ENCODE measurements at places on chromosomes 5 and 9.

GRCh38 chr5:110784901-110785300, 46.1 kb downstream of the SLC25A46 start:
- DNase-seq = no peak

DNA sequence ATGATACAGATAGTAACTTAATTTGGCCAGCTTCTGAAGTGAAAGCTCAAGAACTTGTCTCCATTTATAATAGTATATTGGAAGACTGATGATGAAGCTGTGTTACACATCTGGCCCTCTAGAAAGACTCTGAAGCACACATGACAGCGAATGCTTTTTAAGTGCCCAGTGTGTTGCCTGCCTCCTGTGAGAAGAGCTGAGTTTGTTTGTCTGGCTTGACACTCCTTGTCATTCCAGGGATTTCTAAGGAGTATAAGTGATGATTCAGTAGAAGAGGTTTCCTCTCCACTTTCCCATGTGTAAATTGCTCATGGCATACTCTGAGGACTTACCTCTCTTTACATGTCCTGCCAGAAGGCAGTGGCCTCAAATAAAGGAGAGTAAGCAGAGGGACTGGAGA, 30.4 kb upstream of the LRRTM2 start:
- no peak for DNase-seq

DNA sequence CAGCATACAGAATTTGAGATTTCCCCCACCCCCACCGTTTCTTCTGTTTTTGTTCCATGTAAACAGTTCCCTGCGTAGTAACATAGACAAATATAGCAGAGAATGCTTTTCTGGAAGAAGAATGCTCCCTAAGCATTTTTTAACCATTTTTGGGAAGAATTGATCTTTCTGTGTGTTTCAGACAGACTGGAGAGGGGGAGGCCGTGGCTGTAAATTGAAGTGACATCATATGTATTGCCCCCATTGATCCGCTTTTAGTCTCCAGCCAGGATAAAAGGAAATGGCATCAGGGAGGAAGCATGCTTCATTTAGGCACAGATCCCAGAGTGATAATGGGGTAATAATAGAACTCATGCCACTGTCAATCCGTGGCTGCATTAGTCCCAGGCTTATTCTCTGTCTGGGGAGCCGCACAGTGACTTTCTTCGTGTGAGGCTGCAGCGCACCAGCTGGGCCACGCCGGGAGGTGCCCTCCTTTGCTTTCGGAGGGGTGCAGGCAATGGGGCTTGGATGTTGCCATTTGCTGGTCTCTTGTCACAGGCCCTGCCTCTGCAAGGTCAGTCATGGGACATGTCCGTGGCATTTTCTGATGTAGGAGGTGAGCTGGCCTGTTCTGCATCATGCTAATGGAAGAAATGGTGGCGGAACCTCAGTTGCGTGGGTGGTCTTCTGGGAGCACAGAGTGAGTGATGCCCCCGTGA, 261.5 kb downstream of the FANCC start:
- no peak for DNase-seq

DNA sequence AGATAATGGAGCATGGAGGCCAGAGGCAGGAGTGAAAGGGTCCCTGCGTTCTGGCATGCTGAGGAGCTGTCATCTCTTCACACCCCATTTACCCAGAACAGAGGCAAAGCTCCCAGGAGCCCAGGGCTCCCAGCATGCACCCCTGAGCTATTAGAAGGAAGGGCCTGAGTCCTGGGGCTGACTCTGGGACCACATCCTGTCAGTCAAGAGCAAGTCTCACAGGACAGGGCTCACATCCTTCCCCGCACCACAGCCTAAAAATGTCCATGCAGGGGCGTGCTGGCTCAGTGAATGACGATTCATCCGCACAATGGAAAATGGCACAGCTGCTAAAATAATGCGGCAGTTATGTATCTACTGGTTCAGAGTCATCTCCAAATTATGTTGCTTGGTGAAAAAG, 31.4 kb downstream of the CAMK2A start:
- DNase-seq = no peak

- no peak for DNase-seq
These were observed 888 bp downstream of the RPL26L1 start for GRCh38 chr5:172959824-172960799.
